ENCODE measurements at places on chromosomes 5 and 9.

GRCh38 chr5:219460-219863 lies 1.3 kb downstream of the SDHA start:
- DNase-seq = peak; percentile 24

GRCh38 chr5:107538331-107538730 lies 132.4 kb downstream of the EFNA5 start:
- DNase-seq = no peak

- no peak for DNase-seq
Measured at GRCh38 chr9:121483049-121483448, 16.6 kb downstream of the GGTA1 start.

DNA sequence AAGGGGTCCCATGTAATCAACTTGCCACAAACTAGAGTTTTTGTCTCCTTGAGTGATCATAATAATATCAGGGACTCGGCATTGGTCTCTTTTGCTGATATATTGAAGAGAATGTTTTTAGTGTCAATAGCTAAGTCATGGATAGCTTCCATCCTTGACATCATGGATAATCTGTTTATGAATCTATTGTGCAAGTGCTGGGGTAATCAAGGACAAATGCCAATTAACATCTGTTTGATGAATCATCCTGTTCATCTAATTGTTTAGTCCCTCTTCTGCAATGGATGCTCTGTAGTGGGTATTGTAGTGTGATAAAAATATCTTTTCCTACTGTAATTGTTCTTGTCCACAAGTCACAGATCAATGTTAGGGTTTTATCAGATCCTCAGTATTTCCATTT lies 607.5 kb upstream of the SEMA6A start:
- no peak for DNase-seq

GRCh38 chr9:104412238-104412637 lies 91.8 kb upstream of the OR13F1 start:
- DNase-seq = no peak

- no peak for DNase-seq
Measured at GRCh38 chr5:55072666-55073065, 29.8 kb upstream of the GZMA start.

DNA sequence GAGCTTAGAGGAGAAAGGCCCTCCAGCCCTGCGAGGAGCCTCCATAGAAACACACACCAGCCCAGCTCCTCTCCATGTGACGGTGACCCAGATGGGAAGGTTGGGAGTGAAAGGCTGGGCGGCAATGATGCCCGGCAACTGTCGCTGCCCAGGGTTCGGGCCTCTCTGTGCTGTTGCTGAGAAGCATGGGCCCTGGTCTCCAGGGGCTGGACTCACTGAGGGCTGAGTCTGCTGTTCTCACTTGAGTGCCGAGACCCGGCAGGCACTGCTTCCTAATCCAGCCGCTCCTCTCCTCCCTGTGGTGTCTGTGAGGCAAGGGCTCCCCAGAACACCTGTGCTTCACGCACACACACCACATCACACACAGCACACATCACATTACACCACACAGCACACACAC lies 493.6 kb downstream of the GADD45G start:
- DNase-seq = no peak

- DNase-seq = no peak
Measured at GRCh38 chr9:18061332-18061731, 412.6 kb upstream of the ADAMTSL1 start.

DNA sequence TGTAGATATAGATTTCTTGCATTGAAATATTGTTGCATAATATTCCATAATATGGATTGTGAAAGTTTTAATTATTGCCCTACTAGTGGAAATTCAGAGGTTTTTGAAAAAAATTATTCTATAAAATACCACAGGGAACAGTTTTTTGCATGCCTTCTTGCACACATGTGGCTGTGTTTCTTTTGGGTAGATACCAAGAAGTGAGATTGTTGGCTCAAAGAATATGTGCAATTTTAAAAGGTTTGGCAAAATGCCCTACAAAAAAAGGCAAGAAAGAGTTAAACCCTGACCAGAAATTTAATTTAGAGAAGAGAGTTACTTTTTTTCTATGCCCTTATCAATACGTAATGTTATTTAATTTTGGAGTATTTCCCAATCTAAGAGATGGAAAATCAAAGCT lies 270.8 kb upstream of the DAPK1 start:
- no peak for DNase-seq

DNA sequence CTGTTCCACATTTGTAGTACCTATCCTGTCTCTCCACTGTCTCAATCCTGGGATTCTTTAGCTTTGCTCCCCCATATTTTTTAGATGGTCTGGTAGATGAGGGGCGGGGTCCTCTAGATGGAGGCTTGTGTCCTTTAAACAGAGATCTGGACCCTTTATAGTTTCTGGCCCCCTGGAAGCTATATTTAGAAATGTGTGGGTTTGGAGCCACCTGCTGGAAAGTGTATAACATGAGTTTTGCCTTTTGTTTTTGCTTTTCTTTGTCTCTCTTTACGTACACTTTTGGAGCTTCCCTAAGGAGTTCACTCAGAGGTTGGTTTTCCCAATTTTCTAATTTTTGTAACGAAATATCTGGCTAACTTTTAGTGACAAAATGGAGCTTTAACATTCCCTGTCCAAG lies 110.7 kb downstream of the CFAP95 start:
- DNase-seq = no peak

DNA sequence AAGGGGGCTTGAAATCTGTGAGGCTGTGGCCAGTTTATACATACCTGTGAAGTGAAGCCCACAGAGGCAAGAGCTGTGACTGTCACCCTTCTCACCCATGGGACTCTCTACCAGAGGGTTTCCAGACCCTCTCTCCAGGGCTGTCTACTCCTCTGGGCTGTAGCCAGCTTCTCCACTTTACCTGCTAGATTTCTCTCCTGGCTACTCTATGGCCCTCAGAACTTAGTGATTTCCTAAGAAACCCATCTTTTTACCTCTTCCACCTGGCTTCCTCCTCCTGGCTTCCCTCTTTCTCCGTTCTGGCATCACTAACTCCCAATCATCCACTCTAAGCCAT lies 78.0 kb downstream of the SEC61B start:
- DNase-seq = no peak

- DNase-seq = peak; percentile 6
Measured at GRCh38 chr9:91949392-91949945, 559 bp downstream of the ROR2 start.

DNA sequence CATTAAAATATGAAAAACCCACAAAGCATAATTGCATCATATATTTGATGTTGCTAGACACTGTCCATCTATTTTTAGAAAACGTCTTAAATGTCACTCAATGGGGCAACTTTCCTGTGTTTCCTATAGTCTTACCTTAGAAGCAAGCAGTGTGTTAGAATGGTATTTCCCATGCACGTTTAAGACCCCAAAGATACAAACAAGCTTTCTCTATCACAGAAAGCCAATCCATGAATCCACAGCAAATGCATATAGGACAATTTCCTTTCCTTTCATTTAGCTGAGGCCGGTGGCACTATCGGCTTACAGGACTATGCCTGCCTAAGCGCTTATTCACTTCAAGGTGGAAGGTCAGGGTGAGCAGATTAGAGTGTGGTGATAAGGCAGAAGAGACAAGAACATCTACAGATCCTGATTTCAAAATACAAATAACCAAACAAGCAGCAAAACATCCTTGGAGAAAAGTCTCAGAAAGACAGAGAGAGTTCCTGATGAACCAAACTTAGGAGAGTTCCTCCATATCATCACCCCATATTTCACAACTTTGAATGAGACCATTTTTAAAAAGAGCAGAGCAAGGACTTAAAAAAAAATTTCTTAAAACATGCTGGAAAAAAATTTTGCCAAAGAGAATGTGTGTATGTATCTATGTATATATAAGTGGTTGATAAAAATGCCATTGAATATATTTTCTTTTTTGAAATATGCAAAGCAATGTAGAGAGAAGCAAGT lies 57.2 kb downstream of the MEF2C start:
- DNase-seq = no peak

DNA sequence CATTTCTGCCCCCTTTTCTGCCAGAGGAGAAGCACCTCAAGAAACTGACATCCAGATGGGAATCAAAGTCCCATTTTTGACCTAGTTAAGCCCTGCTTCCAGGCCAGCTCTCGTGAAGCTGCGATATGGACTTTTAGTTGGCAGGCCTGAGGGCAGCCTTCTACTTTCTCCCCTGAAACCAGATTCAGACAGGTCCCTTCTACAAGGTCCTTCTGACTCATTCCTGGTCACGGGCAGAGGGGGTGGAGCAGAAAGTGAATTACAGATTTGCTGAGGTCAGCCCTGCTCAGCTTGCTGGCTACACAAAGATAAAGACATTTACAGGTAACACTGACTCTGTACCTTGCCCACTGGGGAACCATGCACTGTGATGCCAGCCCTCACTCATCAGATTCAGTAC lies 52.8 kb upstream of the TUT7 start:
- peak; percentile 27 for DNase-seq

- no peak for DNase-seq
Measured at GRCh38 chr9:20930836-20931235, 100.6 kb downstream of the HACD4 start.

DNA sequence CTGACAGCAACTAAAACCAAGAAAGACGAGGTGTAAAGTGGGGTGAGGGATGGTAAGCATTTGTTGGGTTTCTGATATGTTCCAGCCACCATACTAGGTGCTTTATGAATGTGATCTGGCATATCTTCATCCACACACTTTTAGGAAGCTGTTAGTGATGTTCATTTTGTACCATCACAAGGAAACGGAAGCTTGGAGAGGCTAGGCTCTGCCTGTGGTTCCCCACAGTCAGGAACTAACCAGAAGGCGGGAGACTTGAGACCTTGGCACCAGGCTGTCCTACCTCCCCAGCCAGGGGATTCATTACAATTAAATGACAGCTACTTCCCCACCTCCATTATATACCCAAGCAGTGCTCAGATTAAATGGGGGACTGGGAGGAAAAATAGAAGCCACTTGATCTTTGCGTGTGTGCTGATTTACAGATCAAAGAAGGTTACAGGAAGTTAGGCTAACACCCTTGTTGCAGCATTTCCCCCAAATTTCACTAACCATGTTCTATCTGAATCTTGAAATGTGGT lies 43.0 kb downstream of the SFXN1 start:
- peak; percentile 53 for DNase-seq
